ENCODE measurements at places on chromosomes 1 and 21.
A peak's percentile ranks its signal among the peaks of the same experiment; 100 is the strongest.

- DNase-seq: no peak
These were observed 327 bp downstream of the LRRC40 start for GRCh38 chr1:70205071-70205433.

- no peak for DNase-seq
These were observed at the start of the genes SHE and TDRD10 for GRCh38 chr1:154502066-154502743. Gene SHE, minus strand, starts transcription at chr1:154502412. Its CDS starts 386 bp downstream, at chr1:154502026. Gene TDRD10, plus strand, starts transcription at chr1:154502219. Its CDS starts 4,685 bp downstream, at chr1:154506904.

GRCh38 chr1:47585141-47585902 lies 147.5 kb downstream of the FOXD2 start:
- no peak for DNase-seq

GRCh38 chr1:109979489-109980091 lies 5.0 kb upstream of the AHCYL1 start:
- no peak for DNase-seq

- DNase-seq: no peak
These were observed 77.7 kb downstream of the PCNX2 start for GRCh38 chr1:233217832-233218231.

GRCh38 chr1:235088907-235089306 lies 39.7 kb downstream of the TOMM20 start:
- DNase-seq: no peak

DNA sequence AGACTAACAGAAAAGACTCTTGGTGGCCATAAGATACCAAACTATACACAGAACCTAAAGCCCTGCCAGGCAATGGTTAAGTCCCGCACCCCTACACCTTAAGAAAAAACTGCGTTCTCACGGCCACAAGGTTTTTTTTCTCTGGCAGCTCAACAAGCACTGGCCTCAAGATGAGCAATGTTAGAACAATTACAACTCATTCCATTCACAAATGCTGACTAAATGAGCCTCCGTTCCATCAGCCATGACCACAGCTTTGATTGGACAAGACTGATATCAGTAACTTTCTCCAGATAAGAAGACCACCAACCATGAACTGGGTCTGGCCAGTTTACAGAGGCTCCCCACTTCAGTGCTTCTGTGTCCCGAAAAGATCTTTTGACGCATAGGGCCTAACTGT lies 31.9 kb downstream of the SEC16B start:
- no peak for DNase-seq

DNA sequence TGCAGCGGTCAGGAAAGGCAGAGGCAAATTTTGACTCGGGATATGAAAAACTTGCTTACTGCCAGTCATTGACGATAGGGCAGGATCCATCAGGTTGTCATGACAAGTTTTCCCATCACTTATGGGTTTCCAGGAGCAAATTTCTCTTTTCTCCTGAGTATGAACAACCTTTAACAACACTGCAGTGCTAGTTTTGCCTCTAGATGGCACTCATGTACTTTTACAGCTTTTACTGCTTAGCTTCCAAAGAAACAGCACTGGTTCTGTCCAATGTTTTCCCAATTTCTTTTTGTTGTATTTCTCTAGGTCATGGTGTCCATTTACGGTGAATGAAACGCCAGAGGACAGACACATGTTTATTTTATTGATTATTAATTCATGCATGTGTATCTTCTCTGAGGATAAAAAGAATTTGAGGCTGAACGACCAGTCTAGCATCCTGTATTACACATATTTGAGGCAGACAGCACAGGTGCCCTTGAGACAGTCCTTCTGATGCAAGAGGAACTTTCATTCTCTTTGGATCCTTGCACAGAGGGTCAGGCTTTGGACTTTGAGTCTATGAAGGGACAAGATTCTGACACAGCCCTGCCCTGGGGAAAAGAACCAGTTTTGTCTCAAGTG lies 112.3 kb upstream of the TRABD2B start:
- peak; percentile 44 for DNase-seq

GRCh38 chr1:234997201-234997895 lies 131.3 kb downstream of the TOMM20 start:
- no peak for DNase-seq

- DNase-seq: no peak
These were observed 6.6 kb upstream of the ETV3L start for GRCh38 chr1:157105988-157106812.

DNA sequence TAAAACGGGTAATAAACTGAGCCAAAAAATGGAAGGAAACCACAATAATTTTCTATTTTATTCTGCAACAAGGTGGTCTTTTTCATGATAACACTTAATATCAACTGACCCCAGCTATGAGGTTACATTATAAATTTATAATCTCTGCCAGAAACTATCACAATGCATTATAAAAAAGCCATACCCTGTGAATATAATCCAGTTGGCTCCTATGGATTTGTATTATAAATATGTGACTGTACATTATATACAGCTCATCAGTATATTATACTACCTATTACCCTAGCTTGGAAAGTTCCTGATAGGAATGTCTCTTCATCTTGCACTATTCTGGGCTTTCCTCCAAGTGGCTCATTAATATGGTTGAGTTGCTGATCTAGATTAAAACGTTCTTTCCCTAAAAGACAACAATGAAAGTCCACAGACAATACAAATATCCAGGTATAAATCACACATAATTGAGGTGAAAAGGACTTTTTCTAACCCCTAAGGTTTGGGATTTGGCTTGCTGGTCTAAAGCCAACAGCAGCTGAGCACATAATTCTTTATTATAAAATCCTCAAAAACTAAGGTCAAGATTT lies 487.7 kb downstream of the TTLL7 start:
- no peak for DNase-seq

DNA sequence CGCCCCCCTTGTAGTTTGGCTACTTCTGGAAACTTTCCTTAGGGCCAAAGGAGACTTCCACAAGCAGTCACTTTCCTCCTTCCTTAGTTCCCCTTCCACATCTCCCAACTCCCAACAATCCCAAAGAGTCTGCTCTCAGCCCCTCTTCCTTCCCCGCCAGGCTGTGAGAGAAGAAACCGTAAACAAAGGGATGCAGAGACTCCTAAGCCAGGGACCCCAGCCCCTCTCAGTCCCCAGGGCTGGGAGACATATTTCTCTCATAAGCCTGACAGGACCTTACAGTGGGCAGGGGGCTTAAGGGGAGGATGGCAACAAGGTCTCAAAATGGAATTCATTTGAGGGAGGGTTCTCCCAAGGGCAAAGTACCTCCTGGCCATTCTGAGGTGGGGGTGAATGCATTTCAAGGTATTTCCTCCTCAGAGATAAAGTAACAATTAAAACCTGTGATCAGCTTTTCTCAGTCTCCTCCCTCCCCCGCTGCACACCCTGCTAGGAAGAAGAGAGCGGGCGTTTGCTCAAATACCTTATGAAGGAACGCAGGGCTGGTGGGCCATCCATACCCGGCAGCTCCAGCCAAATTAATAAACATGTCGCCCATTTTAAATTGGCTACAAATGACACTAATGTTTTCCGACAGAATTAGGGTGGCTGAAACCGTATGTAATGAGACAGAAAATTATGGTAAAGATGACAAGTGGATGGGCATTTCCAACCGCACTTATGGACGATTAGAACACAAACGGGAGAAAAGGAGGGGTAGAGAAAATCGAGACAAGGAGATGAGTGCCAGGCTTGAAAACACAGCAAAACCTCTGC lies 4.0 kb downstream of the BARHL2 start:
- DNase-seq: no peak

DNA sequence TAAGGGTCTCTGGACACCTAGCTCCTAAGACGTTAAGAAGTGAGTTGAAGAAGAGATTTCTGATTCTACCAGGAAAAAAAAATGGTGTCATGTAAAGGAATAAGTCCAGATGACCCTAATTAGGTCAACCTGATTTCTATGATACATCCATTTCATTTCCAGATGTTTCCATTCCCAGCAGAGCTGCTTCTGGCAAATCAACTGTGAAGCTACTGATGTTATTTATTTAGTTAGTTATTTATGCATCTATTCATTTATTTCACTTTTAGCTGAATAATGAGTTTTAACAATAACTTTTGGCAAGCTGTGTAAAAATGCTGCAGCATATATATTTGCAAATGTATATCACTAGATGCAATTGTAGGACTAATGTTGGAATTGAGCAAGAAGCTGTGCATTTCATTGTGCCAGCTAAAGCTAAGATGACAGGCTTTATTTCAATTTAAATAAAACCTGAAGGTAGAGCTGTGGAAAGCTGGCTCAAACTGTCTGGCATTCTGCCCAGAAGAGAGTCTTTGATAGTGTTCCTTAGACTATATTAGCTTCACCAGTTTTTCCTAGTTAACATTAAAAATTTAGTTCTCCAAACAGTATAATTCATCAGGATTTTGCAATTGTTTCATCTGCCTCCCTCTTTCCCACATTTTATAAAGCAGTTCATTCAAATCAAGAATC lies 1164.4 kb upstream of the ADGRL4 start:
- no peak for DNase-seq

DNA sequence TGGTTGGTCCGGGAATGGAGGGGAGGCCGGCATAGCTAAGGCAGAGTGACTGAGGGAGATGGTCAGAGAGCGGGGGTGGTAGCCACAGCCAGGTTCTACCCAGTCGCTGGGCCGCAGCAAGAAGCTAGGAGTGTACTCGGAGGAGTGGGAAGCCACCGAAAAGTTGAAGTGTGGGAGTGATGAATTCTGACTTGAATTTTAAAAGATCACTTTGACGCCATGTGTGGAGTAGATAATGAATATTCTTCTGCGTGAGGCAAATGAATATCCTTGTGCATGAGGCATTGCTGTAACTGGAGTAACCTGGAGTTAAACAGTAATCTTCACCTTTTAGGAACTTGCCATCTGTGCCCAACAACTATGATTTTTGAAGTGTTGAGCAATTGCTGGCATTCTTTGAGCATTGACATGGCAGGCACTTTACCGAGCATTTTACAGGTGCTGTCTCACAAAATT lies 6.9 kb downstream of the CTPS1 start:
- DNase-seq: no peak

DNA sequence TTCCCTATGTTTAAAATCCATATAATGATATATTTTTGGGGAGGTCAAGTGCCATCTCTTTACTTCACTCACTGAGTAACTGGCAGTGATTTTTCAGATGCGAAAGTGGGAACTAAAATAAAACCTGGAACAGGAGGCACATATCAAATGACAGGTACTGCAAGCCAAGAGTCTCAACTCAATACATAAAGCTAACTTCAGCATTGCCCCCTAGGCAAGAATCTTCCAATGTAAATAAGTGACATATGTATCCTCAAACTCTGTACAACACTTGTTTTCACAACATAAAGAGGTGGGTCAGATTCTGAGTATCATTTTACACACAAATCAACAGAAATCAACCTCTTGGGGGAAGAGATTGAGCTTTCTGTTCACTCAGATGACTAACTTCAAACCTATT lies 18.1 kb downstream of the DCAF8 start:
- no peak for DNase-seq

GRCh38 chr1:205672970-205673369 lies 7.3 kb downstream of the SLC45A3 start:
- DNase-seq: no peak

GRCh38 chr1:73772941-73773340 lies 425.0 kb downstream of the LRRIQ3 start:
- DNase-seq: no peak

- DNase-seq: no peak
These were observed 2.9 kb downstream of the MTARC1 start for GRCh38 chr1:220789532-220790147.

GRCh38 chr1:37474697-37475379 lies 458 bp downstream of the ZC3H12A start:
- no peak for DNase-seq

DNA sequence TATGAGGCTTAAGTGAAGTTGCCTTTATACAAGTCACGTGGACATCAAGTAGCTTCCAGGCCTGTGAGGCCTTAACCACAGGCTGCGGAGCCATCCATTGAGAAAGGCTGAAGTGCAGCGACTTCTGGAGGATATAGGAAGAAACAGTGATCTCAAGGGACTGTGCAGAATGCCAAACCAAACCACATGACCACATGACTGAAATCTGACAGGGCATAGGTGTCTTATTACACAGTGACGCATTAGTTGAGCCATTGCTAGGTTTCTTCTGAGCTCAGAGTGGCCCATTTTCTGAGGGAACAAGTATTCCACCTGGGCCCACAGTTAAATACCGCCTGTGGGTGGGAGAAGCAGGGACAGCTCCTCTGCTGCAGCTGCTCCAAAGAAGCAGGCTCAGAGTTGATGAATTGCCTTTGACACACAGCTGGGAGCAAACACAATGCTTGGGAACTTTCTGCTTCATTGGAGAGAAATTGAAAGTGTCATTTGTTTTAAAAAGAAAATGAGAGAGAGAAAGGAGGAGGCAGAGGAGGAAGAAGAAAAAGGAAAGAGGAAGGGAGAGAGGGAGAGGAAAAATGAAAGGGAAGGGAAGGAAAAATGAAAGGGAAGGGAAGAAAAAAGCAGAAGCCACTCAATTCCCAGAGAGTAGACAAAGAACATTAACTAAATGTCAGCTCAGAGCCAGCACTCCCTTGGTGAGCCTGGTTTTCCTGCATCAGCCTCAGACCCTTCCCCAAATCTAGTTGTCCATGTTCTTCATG lies 94.4 kb downstream of the COLGALT2 start:
- peak; percentile 45 for DNase-seq

DNA sequence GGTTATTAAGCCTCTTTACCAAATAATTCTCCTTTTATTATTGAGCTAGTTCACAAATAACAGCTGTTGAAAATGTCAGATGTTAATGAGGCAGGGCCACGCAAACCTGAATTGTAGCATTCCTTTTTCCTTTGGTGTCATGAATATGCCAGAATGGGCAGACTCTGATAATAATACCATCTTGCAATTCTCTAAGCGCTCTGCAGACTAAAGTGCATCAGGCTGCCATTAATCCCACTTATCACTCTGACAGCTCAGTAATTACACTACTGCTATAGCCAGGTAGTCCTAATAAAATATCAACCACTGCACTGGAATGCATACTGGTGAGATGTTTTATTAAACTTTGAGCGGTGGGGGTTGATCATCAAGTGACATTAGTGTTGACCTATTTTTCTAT lies 177.7 kb downstream of the DPYD start:
- no peak for DNase-seq

DNA sequence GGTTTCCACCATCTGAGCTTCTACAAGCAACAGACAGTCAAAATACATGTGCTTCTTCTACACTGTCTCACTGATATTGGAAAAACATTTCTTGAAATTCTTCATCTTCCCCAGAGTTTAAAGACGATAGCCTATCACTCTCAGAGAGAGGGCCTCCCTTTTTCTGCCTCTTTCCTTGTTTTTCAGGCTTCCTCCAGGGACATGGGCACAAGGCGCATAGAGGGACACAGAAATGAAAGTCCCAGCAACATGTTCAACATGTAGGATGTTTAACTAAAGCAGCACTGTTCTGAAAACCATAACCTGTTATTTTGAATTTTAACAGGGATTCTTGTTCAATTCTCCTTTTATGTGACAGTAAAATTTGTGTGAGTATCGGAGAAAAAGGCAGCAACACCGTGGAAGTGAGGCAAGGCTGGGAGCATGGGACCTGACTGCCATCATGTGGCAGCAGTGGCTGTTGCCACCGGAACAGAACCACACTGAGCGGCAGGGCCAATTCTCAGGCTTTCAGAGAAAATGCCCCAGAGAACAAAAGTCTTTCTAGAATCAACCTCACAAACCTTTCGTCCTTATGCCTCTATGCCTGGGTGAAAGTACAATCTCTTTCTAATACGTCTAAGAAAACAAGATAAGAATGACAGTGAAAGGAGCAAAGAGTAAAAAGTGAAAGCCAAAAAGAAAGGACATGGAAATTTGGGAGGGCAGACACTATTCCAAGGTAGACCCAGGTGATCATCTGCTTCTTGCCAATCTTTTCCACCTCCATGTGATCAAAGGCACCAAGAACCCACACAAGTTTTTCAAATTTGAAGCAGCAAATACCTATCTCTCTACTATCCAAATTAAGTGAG lies 54.5 kb downstream of the PCNX2 start:
- DNase-seq: peak; percentile 23

GRCh38 chr1:40014812-40015594 lies 25.5 kb upstream of the CAP1 start:
- DNase-seq: no peak
